ENCODE measurements at places on chromosomes 12 and 14.
A peak's percentile ranks its signal among the peaks of the same experiment; 100 is the strongest.

DNA sequence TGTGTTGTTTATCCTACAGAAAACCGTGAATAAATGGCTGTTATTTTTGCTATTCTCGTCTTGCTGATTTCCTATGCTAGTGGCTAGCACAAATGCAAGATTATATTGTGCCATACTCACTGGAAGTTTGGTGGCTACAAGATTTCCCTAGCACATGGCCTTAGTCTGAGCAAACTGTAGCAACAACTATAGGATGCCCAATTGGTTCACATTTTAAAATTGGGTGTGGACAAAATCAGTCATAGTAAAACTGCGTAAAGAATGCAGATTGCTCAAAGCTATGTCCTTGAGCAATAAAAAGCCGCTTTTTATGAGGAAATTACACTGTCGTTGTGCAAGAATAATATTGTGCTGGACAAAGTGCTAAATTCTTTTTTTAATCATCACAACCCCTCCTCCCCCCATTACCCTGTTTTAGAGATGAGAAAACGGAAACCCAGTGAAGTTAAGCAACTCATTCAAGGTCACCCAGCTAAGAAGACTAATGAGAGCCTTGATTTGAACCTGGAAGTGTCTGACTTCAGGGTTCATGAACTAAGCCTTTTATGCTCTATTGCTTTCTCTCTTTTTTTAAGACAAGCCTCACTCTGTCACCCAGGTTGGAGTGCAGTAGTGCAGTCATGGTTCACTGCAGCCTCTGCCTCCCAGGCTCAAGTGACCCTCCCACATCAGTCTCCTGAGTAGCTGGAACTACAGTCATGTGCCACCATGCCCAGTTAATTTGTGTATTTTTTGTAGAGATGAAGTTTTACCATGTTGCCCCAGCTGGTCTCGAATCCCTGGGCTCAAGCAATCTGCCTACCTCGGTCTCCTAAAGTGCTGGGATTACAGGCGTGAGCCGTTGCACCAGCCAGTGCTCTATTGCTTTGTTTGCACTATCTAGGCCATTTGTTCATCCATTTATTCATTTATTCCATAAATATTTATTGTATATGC lies 73.6 kb downstream of the SRGAP1 start:
- peak; percentile 35 for DNase-seq

- no peak for DNase-seq
Observed at GRCh38 chr12:59626382-59626781, 30.6 kb downstream of the SLC16A7 start.

- DNase-seq, result no peak
Observed at GRCh38 chr14:96299441-96299840, 43.4 kb downstream of the BDKRB1 start.

GRCh38 chr12:38872561-38872960 lies 32.8 kb downstream of the CPNE8 start:
- no peak for DNase-seq

- no peak for DNase-seq
Observed at GRCh38 chr12:68648179-68648578, 37.5 kb downstream of the RAP1B start.

DNA sequence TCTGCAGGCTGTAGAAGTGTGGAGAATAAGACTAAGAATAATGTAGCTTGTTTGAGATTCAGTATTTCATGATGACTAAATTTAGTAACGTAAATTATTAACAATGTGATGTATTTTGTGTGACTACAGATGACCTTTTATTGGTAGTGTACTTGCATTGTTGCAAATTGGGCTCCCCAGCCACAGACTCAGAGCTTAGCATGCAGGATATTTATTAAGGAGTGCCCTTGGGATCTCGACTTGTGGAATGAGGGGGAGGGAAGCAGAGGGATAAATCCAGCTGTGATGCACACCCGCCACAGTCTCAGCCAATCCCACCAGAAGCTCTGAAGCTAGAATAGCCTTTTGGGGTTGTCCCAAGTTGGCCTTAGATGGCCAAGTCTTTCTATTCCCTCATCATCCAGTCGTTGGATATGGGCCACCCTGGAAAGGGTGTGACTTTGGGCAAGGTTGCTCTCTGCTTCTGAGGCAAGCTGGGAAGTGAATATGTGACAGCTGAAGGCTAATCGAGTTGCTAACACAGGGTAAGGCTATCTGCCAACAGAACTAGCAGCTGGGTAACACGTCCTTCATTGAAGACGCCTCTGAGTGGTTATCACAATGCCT lies 42.1 kb upstream of the USP44 start:
- DNase-seq, result no peak

DNA sequence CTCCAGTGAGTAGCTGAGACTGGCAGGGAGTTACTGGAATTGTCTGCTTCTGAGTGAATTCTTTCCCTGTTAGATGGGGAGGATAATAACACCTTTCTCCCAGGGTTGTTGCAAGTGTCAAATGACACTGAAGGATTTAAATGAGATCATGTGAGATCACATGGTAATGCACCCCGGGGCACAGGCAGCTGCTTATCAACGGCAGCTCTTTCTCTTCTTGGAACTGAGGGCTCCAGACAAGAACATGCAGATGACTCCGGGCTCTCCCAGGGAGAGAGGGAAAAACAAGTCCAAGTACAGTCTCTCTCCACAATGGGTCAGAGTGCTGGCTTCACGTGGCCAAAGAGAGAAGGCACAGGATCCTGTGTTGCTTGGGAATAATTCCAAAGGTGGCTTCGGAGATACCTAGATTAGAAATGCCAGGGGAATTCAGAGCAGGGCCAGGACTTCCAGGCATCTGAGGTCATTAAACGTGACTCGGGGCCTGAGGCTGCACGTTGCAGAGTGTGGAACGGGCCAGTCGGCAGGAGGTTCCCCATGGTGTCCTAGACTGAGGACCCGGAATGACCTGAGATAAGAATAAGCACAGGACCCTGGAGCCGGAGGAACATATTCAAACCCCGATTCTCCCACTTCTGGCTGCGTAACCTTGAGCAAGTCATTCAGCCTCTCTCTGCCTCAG lies 109.2 kb downstream of the PRMT8 start:
- DNase-seq, result no peak

- no peak for DNase-seq
Observed at GRCh38 chr12:13591488-13591887, 389.9 kb downstream of the GRIN2B start.

DNA sequence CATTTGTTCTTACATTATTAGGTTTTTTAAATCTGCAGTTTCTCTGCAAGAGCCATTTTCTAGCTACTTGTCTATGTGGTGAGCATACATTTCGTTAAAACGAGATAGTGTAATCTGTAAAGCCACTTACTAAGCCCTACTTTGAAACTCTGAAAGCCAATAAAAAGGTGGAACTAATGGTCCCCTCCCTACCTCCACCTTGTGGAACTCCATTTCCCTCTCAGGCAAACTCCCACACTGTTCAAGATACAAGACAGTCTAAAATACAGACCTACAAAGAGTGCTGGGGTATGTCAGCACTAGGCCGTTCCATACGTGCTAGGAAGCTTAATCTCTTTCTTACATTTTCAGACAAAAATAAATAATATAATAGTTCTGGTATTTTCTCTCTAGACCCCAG lies 74.1 kb downstream of the DUSP6 start:
- DNase-seq, result no peak

- no peak for DNase-seq
Observed at GRCh38 chr12:14191612-14192011, 173.9 kb upstream of the ATF7IP start.

DNA sequence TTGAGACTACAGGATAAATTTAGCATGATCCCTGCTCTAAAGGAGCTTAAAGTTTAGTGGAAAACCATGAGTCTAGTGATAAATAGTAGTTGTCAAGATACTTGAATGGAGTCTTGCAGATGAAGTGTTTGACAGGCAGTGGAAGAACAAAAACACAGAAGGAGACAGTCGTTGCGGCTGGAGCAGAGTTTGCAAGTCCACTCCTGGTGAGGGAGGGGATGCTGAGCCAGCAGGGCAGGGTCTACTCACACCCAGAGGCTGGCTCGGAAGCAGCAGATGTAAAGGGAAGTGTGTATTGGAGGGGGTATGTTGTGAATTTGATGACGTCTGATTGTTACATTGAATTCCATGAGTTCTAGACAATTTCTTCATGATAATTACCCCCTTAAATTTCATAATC lies 61.3 kb downstream of the TRAF3 start:
- DNase-seq, result no peak

DNA sequence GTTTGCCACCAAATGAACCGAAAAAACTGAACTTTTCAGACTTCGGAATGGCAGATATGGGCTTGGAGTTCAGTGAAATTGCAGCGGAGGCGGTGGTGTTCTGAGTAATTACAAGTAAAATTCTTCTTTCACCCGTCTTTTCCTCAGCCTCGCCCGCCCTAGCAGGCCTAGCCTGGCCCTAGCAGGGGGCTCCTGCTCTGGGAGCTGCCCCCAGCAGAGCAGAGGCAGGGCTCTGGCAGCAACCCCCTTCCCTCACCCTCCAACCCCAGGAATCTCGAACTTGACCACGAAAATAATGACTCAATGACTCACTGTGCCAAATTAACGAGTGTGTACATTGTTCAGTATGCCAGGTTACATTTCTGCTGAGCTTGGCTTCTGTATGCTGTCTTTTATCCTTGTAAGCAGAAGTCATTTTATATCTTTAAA lies 1.1 kb downstream of the PAPLN start:
- no peak for DNase-seq

DNA sequence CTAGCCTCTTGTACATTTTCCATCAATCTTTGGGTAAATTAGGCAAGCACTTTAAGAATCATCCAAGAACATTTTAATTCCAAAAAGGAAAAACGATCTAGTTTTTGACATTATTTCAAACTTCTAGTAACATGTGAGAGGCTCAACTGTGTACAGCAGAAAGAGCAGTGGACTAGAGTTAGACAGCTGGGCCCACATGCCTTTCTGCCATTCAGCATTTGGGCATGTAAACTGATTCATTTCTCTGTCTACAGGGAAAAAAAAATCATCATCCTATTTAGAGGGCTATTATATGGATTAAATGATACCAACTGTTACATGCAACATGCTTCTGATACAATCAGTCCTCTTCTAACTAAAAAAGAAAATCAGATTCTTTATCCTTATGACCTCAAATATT lies 17.7 kb downstream of the ATP2B1 start:
- DNase-seq, result no peak

- no peak for DNase-seq
Observed at GRCh38 chr12:125530201-125530600, 465.0 kb downstream of the AACS start.

GRCh38 chr12:108418164-108418890 lies 79.2 kb upstream of the CMKLR1 start:
- DNase-seq, result no peak

GRCh38 chr14:95264271-95264973 lies 55.3 kb downstream of the CLMN start:
- no peak for DNase-seq

DNA sequence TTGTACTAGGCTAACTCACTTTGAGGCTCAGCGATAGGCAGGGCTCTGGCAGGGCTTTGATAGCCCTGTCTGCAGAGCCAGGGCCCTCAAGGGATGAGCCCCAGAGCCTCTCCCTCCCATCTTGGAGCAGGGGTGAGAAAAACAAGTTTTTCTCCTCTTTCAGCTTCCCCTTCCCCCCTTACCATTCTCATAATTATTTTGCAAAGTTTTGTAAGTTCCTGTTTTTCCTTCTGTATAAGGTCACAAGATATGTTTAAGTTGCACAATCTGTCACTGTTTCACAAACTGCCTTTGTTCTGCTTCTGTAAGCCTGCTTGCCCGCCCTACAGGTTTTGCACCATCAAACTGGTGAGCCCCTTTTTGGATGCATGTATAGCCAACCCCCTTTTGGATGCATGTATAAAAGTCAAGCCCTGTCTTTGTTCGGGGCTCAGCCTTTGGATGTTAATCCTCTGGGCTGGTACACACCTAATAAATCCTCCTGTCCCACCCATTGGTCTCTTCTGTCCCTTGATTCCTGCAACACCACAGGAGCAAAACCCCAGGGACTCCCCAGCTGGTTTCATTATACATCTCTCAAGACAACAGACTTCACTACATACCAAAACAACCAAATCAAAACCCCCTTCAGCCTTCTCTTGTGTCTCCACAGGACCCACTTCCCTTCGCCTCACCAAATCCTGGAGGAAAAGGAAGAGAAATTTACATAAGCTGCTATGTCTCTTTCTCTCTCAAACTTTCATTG lies 52.5 kb upstream of the RESF1 start:
- DNase-seq, result peak; percentile 97

DNA sequence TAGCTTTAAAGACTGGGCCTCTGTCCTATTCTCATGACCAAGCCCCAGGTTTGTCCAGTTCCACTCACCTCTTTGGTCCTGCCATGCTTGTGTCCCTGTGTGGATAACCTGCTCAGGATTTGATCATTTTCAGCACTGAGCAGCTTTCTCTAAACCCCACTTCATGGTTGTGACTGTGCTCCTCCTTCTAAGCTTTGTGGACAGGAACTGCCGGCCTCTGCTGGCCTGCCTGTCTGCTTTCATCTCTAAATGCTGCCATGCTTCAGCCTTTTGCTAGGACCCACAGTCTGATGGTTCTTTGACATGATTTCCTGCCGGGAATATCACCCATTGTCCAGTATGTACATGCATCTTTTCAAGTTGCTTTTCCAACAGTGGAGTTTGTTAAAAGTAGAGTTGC lies 53.9 kb upstream of the STXBP6 start:
- no peak for DNase-seq

- no peak for DNase-seq
Observed at GRCh38 chr12:113003636-113004035, 25.3 kb downstream of the OAS2 start.

- DNase-seq, result no peak
Observed at GRCh38 chr14:104515811-104516780, 63.5 kb upstream of the C14orf180 start.

GRCh38 chr12:98911396-98911795 lies 266.3 kb downstream of the APAF1 start:
- no peak for DNase-seq

DNA sequence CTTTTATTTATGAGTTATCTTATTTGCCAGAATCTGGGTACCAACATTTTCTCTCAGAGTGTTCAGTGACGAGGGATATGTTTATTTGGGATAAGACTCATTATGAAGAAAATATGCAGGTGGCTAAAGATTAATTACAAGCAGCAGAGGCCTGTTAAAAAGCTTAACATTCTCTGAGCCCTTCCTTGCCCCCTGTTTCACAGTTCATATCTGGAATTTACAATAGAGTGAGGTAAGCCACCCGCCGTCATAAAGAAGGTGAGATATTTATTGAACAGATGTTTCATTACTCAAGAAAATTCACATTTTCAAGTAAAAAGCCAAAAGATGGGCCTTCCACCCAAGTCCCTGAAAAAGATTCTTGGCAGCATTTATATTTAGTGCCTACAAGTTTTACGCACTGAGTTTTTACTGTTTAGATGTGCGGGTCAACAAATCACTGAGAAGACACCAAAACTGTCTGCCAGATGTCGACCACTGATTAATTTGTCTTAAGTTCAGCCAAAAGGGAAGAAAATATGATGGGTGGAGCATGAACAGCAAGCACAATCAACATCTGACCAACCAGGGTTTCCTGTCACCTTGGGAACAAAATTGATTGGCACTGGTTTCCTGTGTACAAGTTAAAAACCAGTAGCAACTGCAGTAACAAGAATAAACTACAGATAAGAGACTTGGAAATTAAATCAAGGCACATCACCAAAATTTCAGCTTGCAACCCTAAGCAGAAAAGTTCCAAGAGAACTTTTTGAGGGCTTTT lies 85.5 kb upstream of the PTPRB start:
- DNase-seq, result no peak

- DNase-seq, result no peak
Observed at GRCh38 chr12:94110258-94110657, 38.1 kb upstream of the PLXNC1 start.

GRCh38 chr14:81485372-81485771 lies 48.3 kb downstream of the SEL1L start:
- no peak for DNase-seq

GRCh38 chr12:64625243-64626077 lies 15.2 kb downstream of the RASSF3 start:
- peak; percentile 90 for DNase-seq

Measured in KBM-7 (cell line).